ENCODE measurements at places on chromosomes 3 and 15.

- no peak for DNase-seq
These were observed 17.1 kb upstream of the CSRNP1 start for GRCh38 chr3:39170461-39170860.

- no peak for DNase-seq
These were observed 217.0 kb downstream of the PLOD2 start for GRCh38 chr3:145943952-145944351.

GRCh38 chr15:80587816-80588456, 107.2 kb upstream of the ABHD17C start:
- DNase-seq: no peak

GRCh38 chr3:128498901-128499530, 6.0 kb upstream of the GATA2 start:
- DNase-seq: no peak

DNA sequence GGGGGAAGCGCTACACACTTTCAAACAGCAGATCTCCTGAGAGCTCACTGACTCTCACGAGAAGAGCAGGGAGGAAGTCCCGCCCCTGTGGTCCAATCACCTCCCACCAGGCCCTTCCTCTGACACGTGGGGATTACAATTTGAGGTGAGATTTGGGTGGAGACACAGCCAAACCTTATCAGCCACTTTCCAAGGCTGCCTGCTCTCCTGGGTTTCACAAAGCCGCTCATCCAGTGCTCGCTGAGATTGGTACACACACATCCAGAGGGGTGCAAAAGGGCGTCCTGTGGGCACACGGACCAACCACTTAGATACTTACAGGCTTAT, 23.1 kb downstream of the XXYLT1 start:
- DNase-seq: no peak

DNA sequence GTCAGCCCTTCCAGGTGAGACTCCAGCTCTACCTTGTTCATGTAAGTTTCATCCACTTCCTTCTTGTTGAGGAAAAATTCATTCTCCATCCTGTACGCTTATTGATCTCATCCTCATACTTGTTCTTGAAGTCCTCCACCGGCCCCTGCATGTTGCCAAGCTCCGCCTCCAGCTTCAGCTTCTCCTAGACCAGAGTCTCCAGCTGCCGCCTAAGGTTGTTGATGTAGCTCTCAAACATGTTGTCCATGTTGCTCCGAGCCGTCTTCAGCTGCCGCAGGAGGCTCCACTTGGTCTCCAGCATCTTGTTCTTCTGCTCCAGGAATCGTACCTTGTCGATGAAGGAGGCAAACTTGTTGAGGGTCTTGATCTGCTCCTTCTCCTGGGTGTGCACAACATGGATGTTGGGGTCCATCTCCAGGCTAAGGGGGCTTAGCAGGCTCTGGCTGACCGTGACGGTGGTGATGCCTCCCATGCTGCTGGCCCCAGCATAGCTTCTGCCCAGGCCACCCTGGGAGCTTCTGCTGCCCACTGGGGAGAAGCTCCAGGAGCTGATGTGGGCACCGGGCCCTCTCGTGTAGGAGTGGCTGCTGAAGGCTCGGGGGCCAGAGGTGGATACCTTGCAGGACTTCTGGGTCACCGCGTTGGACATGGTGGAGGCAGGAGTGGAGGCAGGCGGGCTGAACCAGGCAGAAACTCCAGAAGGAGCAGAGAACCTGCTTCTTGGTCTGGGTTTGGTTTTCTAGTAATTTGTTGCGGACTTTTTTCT, 422.6 kb upstream of the ARPP21 start:
- no peak for DNase-seq

DNA sequence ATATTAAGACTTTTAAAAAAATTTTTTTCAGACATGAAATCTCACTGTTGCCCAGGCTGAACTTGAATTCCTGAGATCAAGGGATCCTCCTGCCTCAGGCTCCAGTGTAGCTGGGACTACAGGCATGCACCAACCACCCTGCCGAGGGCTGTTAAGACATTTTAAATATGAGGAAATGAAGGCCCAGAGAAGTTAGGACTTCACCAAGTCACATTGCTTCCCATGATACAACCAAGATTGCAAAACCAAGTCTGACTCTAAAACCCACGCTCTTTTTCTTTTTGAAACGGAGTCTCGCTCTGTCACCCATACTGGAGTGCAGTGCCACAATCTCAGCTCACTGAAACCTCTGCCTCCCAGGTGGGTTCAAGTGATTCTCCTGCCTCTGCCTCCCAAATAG, 28.0 kb downstream of the PTPN9 start:
- DNase-seq: no peak

DNA sequence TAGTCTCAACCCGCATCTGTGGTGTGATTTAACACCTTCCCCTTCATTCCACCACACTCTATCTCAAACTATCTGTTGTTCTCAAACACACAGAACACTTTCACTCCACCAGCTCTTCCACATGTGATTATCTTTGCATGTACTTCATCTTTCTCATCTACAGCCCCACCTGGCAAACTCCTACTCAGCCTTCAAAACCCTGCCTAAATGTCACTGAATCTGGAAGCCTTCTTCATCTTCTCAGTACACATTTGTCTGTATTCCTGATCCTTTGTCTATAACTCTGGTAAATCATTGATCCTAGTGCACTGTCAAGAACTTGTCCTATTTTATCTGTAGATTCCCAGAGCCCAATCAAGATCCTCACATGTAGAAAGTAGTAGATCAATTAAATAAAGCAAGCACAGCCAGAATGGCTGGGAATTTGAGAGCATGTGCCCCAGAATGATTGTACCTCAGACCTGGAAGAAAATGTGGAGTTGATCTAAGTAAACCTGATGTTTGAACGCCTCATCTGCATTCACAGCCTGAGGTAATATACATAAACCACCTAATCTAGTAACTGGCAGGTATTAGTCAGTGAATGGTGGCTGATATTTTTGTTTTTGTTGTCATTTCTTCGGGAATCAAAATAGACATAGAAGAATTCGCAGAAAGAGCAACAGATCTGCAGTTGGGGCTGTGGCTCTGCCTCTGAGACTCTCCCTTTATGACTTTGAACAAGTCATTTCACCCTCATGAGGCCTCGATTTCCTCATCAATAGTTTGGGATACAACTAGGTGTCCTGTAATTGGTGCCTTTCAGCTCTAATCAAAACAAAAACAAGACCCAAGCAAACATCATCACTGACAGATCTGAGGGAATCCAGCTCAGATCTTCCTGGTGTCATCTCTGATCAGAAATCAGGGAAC, 28.0 kb upstream of the MAGEF1 start:
- DNase-seq: no peak

DNA sequence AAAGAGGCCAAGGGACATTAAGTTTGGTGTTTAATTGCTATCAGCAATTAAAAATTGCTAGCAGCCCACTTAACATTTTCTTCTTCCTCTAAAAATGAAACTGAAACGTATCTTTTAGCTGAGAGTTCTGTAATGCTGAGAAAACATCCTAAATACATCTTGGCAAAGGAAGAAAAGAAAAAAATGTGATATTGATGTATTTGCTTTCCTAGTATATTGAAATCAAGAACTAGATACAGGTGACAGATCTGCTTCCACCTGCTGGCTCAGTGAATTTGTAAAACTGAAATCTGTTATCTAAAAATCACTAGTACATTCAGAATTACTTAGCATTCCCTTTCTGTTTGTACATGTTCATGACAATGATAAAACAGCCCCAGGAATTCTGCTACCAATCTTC, 283.2 kb downstream of the ZBTB20 start:
- DNase-seq: no peak

DNA sequence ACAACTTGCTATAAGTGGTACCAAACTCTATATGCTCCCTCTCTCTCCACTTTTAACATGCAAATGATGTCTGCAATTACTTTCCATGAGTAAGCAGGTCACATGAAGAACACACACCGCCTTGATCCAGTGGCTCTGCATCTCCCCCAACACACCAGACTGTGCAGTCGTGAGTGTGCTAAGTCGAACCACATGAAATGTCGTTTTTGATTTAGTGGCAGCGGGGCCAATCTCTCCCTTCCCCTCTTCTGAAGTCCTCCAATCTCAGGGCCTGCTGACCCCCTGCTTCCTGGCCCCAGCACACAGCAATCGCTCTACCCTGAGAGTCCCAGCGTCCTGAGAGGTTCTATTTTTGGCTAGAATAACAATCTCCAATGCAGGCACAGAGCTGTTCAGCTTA, 312.5 kb downstream of the SHQ1 start:
- DNase-seq: no peak

DNA sequence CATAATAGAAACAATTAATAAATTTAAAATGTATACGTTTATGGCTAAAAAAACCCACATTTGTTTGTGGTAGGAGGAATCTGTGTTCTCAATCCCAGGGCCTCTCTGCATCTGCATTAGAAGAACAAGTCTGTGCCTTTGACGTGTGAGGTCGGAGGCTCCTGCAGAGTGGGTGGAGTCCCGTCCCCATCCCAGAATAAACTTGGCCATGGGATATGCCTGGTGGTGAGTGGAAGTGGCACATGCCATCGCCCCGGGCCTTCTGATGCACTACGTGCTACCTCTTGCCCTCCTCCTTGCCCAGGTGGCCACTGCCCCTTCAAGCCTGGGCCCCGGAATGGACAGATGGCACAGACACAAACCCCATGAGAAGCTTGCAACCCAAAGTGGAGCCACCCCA, 131.1 kb upstream of the NSMCE3 start:
- DNase-seq: no peak

DNA sequence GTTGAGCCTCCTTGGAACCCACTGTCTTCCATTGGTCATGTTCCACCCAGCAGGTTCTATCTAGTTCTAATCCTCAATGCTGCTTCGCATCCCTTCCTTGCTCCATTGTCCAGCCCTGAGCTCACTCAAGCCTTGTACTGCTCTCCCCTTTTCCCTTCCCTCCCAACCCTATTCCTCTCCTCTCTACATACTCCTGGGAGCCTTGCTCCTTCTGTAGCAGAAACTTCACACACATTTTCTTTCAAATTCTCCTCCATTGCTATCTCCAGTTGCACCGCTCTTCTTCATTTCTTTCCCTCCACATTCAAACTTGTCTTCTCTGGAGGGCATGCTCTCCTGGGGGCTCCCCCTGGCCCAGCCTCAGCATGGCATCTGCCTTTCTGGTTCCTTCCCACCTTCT, 14.5 kb downstream of the NR1I2 start:
- no peak for DNase-seq

- DNase-seq: peak; percentile 68
These were observed 59.1 kb upstream of the NEDD4 start for GRCh38 chr15:56052395-56053045.

- no peak for DNase-seq
These were observed 2.4 kb upstream of the COL6A5 start for GRCh38 chr3:130342821-130343661.

DNA sequence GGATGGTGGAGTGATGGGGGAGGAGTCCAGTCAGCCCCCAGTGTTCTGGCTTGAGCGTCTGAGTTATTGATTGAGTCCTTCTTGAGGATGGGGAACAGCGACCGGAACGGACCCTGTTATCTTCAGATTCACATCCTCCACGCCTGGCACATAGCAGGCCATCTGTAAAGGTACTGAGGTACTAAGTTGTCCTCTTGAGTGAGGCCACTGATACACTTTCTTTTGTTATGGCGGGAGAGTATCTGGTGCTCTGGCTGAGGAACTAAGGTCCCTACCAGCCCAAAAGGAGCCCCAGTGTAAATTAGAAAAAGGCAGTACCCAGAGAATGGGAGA, 16.7 kb upstream of the HRH1 start:
- no peak for DNase-seq

GRCh38 chr3:54968546-54969172, 40.8 kb upstream of the LRTM1 start:
- peak; percentile 37 for DNase-seq

GRCh38 chr15:100114100-100114499, 227.7 kb downstream of the ADAMTS17 start:
- peak; percentile 75 for DNase-seq

GRCh38 chr3:72100601-72101187, 315.7 kb upstream of the PROK2 start:
- peak; percentile 97 for DNase-seq

DNA sequence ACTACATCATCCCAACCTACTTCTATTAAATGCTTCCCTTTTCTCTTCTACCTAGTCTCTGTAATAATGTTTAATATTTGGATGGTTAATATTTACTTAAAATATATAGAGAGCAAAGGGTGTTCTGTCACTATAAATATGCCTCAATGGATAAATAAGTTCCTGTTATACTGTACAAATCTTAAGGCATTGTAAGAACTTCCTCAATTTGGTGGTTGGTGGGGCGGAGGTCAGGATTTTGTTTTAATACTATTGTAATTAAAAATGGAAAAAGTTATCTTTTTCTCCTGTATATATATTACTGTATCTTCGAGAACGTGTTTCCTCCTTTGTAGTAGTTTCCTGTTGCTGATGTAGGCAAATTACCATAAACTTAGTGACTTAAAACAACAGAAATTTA, 41.5 kb downstream of the SPRED1 start:
- no peak for DNase-seq

All from AG20443 (cell line).